ENCODE measurements at places on chromosomes 7 and 10. TPM values are rescaled to one million over a fixed set of nuclear protein-coding genes. Genes with fewer than 3 reads are reported as not detected.

DNA sequence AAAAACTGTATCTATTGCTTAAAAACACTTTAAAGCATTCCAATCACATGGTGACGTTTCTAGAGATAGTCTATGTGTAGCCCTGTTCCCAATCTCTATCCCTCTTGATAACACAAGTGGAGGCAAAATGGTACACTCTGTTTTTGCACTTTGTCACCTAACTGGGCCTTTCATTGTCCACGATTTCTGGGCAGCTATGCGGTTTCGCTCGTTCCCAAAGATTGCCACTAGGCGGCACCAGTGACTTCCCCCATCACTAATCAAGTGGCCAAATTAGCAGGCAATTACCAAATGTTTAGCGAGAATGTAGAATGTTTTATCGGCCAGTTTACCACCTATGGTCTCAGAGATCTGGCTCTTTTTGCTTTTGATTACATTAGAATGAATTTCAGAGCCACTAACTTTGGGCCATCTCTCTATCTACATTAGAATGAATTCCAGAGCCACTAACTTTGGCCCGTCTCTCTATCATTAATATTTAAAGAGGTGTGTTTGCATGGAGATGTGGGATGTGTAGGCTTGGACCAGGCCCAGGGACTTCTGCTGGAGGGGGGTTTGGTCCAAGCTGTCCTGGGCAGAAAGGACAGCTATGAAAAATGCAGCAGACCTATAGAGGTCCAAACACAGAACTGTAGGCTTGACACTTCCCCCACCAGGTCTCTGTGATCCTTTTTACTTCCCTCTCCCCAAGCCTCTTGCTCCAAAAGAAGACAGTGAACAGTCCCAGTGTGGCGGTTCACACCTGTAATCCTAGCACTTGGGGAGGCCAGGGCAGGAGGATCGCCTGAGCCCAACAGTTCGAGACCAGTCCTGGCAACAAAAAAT, 90.1 kb downstream of the EPC1 start:
- peak; percentile 62 for DNase-seq

- no peak for DNase-seq
These were observed 1.6 kb downstream of the FAM171A1 start for GRCh38 chr10:15369256-15370211.

- no peak for DNase-seq
These were observed 874.2 kb downstream of the KCNMA1 start for GRCh38 chr10:76763376-76763775.

DNA sequence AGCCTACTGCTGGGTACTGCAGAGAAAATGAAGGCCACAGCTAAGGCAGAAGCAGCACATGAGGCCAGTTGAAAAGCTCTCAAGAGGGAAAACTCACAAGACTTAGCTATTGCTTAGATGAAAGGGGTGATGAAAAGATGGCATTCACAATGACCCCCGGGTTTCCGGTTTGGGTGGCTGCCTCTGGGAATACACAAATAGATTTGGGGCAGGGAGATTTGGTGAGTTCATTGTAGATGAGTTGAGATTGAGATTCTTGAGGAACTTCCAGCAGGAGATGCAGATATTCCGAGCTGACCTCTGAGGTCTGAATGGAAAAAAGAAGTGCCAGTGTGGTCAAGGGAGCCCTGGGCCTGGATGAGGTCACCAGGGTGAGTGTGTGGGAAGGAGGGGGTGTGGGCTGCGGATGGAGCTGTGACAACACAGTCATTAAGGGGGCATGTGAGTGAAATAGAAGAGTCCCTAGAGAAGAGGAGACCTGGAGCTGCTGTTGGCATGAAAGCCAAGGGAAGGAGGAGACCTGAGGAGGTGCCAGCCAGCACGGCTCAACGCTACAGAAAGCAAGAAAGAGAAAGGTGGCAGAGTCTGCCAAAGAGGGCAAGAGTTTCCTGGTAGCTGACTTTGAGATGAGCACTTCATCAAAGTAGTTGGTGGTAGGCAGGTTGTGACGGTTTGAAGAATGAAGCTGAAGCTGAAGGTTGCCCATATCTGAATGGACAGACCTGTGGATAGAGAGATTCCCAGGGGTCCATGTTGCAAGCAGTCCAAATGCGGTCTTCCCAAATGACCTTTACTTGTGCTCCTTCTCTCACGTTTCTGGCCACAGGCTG, 43.7 kb downstream of the HIF1AN start:
- DNase-seq, result no peak

DNA sequence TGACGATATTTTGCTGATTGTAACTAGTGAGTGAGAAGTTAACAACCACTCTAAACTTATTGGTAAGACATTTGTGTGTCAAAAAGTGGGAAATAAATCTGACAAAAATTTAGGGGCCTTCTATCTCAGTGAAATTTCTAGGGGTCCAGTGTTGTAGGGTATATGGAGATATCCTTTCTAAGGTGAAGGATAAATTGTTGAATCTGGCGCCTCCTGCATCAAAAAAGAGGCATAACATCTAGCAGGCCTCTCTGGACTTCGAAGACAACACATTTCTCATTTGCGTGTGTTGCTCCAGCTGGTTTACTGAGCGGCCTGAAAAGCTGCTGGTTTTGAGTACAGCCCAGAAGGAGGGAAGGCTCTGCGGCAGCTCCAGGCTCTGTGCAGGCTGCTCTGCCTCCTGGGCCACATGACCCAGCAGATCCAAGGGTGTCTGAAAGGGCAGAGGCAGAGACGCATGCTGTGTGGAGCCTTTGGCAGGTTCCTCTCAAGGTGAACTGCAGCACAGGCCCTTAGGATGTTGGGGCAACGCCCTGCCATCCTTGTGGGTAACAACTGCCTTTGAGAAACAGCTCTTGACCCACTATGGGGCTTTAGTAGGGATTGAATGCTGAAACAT, 72.4 kb downstream of the LMBR1 start:
- DNase-seq, result no peak

DNA sequence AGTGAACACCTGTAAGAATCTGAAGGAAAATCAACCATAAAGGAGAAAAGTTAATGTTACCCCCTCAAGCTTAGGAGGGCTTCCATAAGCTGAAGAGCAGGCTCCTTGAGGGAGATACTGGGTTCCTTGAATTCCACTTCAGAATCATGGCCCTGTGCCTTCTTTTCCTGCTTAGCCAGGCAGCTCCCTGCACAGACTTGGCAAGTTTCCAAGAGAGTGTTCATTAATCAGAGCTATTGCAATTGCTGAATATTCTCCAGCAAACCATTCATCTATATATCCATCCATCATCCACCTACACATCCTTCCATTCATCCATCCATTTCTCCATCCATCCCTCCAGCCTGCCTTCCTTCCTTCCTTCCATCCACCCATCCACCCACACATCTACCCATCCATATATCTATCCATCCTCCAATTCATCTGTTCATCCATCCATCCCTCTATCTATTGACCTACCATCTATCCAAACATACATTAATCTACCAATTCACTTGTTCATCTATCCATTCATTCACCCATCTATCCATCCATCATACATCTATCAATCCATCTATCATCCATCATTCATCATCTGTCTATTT, 574.4 kb downstream of the PTPRN2 start:
- DNase-seq, result no peak

DNA sequence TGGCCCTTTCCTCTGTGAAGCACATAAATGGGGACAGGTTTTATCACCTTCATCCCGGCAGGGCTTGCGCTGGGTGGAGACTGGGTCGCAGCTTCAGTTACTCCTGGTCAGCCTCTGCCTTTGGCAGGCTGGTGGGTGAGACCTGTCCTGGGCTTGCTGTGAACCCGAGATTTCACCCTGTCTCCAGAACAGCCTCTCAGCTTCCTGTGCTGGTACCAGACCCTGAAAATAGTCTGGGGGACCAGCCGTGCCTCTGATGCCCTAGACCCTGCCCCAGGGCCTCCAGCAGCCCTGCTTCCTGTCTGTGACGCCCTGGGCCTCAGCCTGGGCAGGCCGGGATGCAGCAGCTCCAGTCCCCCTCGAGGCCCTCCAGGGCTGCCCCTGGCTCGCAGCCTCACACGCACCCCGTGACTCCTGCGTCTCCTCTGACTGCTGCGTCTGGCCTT, 13.2 kb upstream of the PWWP2B start:
- peak; percentile 41 for DNase-seq

- no peak for DNase-seq
These were observed 446.5 kb downstream of the INHBA start for GRCh38 chr7:41256186-41256945.

GRCh38 chr7:152711444-152711944, 35.6 kb upstream of the XRCC2 start:
- DNase-seq, result no peak

ATOH7 gene
- not detected for total RNA-seq

DNA sequence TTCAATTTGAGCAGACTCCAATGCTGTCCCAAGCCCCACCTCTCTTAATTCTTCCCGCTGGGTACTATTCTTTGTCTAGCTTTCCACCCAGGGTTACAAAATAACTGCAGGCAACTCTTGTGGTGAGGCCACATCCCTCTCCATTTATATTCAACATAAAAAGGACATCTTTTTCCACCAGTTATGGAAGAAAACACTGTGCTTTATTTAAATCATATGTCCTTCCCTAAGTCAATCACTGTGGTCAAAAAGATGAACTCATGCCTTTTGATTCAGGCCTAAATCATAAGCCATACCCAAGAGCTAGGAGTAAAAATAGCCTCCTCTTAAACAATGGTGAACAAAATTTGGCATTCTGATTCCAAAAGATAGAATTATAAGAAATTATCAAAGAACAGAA, 386.0 kb downstream of the SEMA3D start:
- DNase-seq, result no peak

DNA sequence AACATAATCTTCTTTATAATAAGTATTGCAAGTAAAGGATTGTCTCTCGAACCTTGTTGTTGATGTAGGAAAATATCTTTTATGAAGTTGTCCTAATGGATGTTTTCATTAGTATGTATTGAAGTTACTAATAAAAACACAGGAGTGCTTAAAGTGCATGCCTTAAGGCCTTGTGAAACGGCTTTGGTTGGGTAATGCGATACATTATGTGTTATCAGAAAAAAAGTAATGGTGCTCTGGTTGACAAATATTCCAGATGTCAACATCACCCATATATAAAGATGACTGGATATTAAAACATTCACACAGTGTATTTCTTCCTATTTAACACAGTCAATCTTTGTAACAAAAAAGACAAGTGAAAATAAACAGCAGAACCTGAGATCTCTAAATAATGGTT, 310.7 kb downstream of the PRKG1 start:
- DNase-seq, result no peak

ELFN1 gene
- total RNA-seq, result 0.96 TPM

GRCh38 chr10:132360766-132361447, 28.9 kb downstream of the LRRC27 start:
- DNase-seq, result no peak

GRCh38 chr7:67625257-67625737, 628.7 kb downstream of the TYW1 start:
- DNase-seq, result peak; percentile 45

DNA sequence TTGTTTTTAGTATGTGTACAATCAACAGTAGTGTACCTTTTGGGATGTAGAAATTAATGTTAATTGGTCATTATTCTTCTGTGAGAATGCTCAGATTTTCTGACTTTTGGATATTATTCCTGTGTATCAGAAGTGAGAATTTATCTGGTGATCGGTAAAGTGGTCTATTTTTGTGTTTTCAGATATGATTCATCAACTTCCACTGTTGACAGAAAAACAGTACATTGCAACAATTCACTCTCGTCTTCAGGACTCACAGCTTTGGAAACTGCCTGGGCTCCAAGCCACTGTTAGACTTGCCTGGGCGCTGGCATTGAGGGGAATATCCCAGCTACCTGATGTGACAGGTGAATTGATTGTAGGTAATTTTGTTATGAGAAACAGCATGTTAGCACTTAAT, 20.9 kb downstream of the NUP205 start:
- no peak for DNase-seq

- no peak for DNase-seq
These were observed 59.8 kb downstream of the GRID1 start for GRCh38 chr10:86306628-86307278.

GRCh38 chr7:110541962-110542361, 549.0 kb upstream of the LRRN3 start:
- no peak for DNase-seq

- DNase-seq, result no peak
These were observed 9.7 kb downstream of the ABLIM1 start for GRCh38 chr10:114648368-114648767.

- DNase-seq, result no peak
These were observed 101.6 kb downstream of the DNAJB6 start for GRCh38 chr7:157438121-157439025.

- DNase-seq, result no peak
These were observed 172.6 kb upstream of the NRP1 start for GRCh38 chr10:33506838-33507661.

DNA sequence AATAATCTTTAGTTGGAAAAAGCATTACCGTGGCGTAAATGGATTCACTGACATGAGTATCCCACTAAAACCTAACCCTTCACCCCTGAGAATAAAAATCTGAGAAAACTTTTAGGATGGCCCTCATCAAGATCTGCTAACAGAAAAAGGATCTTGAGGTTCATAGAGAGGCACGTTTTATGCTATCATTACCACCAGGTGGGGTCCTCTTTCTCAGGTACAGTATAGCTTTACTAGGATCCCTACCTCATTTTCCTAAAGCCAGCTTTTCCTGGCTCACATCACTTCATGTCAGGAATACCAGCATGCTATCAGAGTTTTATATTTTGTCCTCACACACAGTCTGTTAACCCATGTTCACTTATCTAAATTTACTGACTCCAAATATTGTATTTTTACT, 173.7 kb downstream of the POM121L12 start:
- no peak for DNase-seq

- DNase-seq, result no peak
These were observed 281.4 kb upstream of the NFE2L3 start for GRCh38 chr7:25870574-25870973.
